ENCODE measurements at places on chromosomes 5 and 9. TPM values are rescaled to one million over a fixed set of nuclear protein-coding genes. Genes with fewer than 3 reads are reported as not detected.

The KIAA1958 gene
- 2.0 TPM for total RNA-seq

The SLC28A3 gene
- not detected for total RNA-seq

The RPS14 gene
- total RNA-seq = 2,807 TPM

The ADAMTS16 gene
- total RNA-seq = not detected

The PDE6A gene
- total RNA-seq = 0.08 TPM

The CTXN3 gene
- total RNA-seq = not detected

The SPAAR gene
- not detected for total RNA-seq

The BTNL3 gene
- total RNA-seq = not detected

The ATP10B gene
- total RNA-seq = 4.3 TPM

The TESK1 gene
- 4.1 TPM for total RNA-seq

The PCDH12 gene
- not detected for total RNA-seq

The FIBCD1 gene
- 0.26 TPM for total RNA-seq

The LOX gene
- 0.08 TPM for total RNA-seq

GRCh38 chr9:4030751-4031150 is 269.1 kb downstream of the GLIS3 start:
- DNase-seq = no peak

DNA sequence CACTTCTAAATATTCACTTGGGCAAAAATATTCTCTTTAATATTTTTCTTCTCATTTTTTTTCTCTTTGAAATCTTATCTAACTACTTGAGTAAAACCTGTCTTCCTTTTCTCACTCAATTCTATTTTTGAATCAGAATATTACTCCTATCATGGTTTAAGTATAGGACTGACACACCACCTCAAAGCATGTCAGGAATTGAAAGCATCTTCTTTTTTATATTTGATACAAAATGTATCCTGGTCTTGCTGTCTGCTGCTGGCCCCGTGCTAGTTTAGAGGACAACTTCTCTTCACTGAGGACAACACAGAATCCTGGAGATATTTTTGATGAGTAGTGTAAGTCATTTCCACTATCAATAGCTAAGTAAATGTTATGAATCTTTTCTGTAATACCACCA is 383.6 kb downstream of the GADD45G start:
- DNase-seq = no peak

- peak; percentile 92 for DNase-seq
Measured at GRCh38 chr5:142722896-142723295, 37.0 kb upstream of the FGF1 start.

- DNase-seq = no peak
Measured at GRCh38 chr5:167065794-167066193, 1225.7 kb upstream of the WWC1 start.

- no peak for DNase-seq
Measured at GRCh38 chr5:127439644-127440043, 77.8 kb upstream of the PRRC1 start.

DNA sequence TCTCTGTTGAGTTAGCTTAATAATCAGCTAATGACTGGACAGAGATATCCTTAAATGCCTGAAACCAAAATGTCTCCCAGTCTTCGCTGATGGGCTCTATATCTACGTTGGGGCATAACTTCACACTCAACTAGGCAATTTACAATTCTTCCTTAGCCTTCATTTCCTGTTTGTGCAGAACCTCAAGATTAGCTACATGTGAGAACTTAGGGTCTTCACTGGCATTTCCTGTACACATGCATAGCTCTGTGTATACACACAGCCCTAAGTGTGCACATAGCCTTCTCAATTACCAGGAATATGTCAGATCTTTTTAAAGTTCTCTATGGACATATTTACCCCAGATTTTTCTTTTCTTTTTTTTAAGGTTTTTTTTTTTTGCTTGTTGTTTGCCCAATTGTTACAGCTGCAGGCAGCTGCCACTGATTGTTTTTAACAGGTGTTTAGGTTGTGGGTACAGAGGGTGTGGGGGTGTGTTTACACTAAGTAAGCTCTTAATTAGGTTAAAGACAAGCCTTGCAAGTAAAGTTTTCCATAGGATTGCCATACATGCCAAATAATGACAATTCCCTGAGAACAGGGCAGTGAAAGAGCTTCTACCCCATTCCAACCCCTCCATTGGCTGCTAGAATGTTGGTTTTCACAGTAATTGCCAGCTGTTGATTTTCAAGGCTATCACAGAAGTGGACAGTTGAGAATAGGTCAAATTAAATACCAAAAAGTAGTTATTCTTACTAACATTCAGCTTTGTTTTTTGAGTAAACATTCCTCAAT is 441.0 kb downstream of the TLE4 start:
- DNase-seq = no peak

- no peak for DNase-seq
Measured at GRCh38 chr5:58261605-58262004, 198.3 kb downstream of the PLK2 start.

DNA sequence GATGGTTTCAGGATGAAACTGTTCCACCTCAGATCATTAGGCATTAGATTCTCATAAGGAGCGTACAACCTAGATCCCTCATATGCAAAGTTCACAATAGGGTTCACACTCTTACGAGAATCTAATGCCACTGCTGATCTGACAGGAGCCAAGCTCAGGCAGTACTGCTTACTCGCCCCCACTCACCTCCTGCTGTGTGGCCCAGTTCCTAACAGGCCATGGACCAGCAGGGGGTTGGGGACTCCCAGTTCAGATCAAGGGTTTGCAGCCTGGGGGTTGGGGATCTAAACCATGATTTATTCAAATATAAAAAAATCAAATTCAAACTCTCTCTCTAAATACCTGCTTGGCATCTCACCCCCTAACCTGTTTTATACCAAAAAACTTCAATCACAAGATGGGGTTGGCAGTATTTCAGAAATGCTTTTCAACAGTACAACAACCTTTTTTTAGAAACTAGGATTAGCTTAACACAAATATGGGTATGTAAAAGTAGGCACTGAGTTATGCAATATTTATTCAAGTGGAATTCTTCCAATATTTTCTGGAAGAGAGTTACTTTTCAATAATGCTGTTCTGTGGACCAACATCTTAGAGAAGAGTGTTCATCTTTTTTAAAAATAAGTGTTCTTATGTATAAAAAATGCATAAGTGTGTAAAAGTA is 30.1 kb upstream of the SLC12A2 start:
- DNase-seq = no peak

DNA sequence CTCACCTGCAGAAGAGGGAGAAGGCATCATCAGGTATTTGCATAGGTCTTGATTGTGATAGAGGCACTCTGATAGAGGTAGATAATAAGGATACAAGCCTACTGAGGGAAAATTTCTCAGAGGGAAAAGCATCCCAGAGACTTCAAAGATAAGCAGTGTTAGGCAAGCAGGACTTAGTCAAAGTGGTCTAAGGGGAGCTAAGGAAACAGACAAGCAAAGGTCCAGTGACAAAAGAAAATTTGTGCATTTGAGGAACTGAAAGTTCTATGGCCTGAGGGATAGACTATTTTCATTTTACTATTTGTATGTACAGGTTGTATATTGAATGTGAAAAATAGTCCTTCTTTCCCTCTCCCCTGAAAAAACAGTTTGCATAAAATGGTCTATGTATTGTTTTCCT is 27.4 kb downstream of the OXCT1 start:
- no peak for DNase-seq

DNA sequence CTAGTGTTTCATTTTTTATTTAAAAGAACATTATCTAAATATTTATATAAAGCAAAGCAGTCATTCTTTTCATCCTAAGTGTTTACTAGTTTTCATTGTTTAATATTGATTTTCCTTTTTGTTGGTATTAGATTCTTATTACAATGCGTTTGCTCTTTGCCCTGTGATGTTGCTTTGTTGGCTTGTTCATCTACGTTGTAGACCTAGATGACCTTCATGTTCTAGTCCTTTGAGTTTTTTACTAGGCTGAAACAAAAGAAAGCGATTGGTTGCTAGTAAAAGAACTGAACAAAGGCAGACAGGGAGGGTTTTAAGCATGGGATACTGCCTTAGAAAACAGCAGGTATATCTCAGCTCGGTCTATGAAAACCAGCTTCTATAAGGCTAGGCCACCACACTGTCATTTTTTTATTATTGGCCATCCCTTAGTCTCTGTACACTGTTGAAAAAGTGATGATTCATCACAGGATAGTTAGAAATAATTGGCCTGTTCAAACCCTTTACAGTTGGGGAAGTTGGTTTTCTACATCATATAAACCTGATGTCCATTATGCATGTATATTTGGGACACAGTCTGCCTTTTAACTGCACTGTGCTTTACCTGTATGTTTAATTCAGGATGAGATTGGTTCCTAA is 119.0 kb downstream of the ZCCHC7 start:
- DNase-seq = no peak

GRCh38 chr9:93039976-93040375 is 18.5 kb upstream of the SUSD3 start:
- no peak for DNase-seq

- peak; percentile 65 for DNase-seq
Measured at GRCh38 chr9:34139477-34140146, 13.1 kb upstream of the DCAF12 start.

DNA sequence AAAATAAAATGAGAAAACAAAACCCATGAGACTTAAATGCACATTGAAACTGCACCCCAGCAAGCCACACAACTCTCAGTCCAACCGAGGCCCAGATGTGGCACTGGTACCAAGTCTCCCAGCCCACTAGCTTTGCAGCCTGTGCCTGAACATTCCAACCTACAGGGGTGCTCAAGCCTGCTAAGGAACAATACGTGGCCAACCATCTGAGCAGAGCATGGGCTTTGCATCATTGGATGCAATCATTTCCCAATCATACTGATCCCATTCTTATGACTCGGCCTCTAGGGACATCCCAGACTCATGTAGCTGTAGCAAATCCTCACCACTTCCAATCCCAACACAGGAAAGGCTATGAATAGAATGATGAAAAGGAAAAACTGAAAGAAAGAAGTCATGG is 297.2 kb downstream of the SPOCK1 start:
- DNase-seq = peak; percentile 81

DNA sequence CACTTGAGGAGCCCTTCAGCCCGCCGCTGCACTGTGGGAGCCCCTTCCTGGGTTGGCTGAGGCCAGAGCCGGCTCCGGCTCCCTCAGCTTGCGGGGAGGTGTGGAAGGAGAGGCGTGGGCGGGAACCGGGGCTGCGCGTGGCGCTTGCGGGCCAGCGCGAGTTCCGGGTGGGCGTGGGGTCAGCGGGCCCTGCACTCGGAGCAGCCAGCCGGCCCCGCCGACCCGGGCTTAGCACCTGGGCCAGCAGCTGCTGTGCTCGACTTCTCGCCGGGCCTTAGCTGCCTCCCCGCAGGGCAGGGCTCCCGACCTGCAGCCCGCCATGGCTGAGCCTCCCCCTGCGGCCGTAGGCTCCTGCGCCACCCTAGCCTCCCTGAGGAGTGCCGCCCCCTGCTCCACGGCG is 6.2 kb upstream of the SHB start:
- no peak for DNase-seq

DNA sequence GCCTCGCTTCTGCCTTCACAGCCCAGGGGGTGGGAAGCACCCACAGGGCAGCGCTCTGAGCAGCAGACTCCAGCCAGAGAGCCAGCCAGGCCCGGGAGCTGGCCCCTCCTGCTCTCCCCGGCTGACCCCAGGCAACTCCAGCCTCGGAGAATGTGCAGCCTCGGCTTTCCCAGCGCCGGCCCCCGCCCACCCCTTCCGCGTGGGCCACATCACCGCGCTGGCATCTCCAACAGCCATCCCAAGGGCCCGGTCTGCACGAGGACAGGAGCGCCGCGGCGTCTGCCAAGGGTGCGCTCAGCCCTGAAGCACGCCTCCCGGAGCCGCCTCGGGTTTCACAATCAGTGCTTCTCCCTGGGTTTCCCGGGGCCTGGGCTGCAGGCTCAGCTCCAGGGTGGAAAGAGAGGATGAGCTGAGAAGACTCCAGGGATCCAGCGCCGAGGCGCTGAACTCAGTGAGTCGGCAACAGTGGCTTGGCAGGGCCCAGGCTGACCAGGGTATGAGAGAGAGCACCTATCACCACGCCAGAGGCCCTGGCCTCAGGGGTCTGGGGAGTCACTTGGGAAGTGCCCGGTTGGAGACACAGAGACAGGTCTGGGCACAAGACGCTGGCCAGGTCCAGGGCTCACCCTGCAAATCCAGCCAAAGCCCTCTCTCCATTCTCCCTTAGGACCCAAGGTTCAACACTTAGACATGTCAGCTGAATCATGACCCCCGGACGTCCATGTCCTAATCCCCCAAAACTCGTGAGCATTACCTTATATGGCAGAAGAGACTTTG is 79.6 kb downstream of the ADAMTS2 start:
- no peak for DNase-seq

- DNase-seq = no peak
Measured at GRCh38 chr9:93701494-93702218, 125.3 kb downstream of the PHF2 start.

DNA sequence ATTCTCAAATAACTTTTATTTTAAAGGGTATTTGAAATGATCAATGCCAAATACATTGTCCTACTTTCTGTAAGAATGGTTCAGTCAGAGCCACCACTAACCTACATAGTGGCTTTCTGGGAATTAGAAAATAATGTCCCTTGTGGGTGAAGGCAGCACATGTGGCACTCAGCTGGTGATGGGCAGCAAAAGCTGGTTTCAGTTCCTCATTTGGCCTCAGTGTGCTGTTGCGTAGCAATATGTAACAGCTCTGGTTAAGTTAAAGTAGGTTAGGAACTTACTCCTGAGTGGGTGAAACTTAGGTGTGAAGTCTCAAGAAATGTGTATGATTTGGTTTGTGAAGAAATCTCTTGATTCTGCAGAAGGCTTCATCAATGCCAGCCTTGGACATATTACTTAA is 99.6 kb upstream of the SPEF2 start:
- DNase-seq = no peak

DNA sequence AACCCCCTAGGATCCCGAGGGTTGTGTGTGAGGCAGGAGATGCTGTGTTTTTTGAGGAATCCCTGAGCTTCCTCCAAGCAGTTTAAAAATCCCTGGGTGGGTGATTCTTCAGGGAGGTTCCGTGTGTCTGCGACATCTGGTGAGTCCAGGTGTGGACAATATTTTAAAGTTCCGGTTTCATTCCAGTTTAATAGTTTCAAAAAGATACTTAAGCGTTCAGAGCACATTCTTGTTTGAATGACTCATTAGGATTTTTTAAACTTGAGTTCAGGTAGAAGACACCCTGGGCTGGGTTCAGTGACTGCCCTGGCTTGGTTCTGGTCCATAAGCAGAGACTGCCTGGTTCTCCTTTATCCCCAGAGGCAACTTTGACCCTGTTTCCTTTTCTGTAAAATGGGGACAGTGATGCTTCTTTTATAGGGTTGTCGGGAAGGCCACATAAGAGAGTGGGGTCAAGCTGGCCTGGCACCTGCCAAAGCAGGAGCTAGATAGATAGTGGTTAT is 119.2 kb downstream of the RGS3 start:
- no peak for DNase-seq

DNA sequence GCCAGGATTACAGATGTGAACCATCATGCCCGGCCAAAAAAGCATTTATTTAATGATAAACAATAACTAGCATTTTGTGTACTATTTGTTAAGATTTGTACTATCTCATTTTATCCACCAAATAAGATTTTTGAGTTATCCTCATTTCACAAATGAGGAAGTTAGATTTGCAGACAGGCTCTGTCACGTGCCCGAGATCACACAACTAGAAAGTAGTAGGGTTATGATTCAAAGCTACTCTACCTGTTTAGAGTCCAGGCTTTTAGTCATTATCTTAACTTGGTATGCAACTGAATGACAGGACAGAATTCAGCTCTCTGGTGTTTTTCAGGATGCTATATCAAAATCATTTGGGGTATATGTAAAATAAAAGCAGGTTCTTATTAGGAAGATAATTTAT is 20.5 kb downstream of the RANBP17 start:
- no peak for DNase-seq
